RPMI7951 (cell line): ENCODE measurements at places on chromosomes 11 and 22.
A peak's percentile ranks its signal among the peaks of the same experiment; 100 is the strongest.

GRCh38 chr11:86370922-86371594 lies 3.6 kb upstream of the CCDC81 start:
- peak; percentile 73 for DNase-seq

DNA sequence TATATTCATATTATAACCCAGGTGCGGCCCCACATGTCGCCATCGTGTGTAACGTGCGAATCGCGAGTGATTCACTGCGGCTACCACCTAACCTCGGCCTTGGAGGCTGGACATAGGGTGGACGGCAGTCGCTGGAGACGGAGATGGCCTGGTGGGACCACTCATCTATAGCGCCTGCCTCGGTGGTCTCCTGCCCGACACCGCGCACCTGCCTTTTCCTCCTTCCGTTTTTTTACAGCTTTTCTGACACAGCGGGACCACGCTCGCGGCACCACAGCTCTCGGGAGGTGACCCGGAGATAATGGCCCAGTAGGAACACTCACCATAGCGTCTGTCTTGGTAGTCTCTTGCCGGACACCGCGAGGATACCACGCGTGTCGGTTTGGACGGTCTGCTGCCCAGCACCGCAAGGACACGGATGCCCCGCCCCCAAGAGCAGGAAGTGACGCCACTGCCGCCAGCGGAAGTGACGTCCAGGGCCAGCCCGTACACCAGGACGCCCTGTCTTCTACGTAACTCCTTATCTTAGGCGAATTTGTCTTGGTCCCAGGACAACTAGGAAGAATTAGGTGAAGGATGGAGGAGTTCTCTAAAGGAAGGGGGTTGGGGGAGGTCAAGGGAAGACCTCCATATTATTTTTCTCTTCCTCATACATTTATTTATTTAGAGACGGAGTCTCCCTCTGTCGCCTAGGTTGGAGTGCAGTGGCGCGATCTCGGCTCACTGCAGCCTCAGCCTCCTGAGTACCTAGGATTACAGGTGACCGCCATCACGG lies 6.4 kb downstream of the SNU13 start:
- peak; percentile 77 for DNase-seq

- no peak for DNase-seq
Observed at GRCh38 chr11:63791495-63792167, 21.6 kb upstream of the SPINDOC start.

DNA sequence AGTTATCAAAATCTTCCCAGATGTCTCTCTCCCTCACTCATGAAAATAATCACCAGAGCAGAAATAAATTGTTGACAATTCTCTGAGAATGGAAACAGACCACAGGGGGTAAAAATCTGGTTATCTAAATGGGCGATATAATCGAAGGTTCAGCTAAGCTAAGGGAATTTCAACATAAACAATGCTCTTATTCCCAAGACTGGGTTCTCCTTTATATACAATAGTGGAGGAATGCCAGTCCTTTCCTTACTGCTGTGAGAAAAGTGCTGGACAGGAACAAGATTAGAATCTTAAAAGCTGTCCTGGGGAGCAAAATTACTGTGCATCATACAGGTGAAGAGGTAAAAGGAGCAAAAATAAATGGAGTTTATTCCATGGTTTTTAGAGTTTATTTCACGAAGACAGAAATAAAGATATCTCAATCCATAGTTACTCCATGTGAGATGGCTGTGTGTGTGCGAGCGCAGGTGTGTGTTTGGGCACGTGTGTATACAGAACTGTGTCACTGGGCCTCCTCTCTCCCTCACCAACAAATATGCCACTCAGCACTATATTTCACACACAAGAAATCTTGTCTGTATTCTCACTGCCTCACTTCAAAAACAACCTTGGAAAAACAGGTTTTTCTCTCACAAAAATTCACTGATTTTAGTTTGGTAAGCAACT lies 385.6 kb downstream of the DCDC1 start:
- DNase-seq = no peak

DNA sequence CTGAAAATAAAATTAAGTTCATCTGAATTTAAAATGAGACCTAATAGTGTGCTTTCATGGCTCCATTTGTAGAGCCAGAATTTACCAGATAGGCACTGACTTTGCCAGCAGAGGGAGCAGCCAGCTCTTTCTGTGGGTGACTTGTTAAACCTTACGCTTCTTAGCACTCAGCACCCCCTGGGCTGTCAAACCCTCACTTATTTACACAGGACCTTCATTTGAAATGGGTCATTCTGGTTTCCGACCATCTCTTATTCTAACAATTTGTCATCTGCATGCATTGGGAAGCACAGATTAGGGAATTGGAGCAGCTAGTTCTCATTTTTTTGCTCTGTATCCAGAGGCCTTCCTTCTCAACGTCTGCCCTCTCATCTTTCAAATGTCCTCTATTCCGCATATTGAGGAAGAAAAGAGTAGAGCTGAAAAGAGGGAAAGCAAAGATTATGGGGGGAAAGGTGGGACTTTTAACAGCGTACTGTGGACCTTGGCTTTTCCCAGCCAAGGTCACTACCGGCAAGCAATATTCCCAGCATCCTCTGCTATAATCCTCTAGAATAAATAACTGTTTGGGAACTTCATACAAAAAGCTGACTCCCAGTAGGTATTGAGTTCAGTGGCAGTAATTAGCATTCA lies 3.1 kb downstream of the ASRGL1 start:
- DNase-seq = peak; percentile 42

GRCh38 chr11:31243706-31244105 lies 125.8 kb downstream of the DCDC1 start:
- no peak for DNase-seq

DNA sequence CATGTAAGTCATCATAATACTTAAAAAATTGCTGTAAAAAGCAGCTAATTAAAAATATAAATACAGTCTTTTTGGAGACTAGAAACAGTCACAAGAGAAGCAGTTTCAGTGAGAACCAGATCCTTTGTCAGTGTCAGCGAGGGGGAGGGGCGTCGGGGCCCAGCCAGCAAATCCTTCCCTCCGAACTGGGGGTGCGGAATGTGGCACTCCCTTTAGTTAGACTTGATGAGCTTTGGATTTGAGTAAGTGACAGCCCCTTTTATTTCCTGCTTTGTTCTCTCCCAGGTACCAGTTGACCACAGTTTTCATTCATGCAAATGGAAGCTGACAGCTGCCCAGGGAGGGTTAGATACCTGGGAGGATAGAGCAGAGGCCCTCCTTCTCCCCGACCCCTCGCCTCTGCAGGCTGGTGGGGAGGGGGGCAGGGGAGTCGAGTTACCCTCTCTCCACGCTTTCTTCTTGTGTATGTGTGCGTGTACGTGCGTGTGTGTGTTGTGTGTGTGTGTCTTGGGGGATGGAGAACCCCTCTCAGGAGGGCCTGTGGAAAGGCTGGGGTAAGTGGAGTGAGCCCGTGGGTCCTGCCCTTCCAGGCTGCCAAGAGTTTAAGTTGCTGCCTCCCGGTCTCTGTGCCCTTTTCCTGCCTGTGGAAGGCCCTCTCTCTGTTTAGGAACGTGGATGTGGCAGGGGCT lies 38.3 kb downstream of the PTPRJ start:
- DNase-seq = no peak

GRCh38 chr11:133720951-133721350 lies 124.4 kb downstream of the SPATA19 start:
- DNase-seq = no peak
